ENCODE measurements at places on chromosomes 2 and 18. TPM values are rescaled to one million over a fixed set of nuclear protein-coding genes. Genes with fewer than 3 reads are reported as not detected.

DNA sequence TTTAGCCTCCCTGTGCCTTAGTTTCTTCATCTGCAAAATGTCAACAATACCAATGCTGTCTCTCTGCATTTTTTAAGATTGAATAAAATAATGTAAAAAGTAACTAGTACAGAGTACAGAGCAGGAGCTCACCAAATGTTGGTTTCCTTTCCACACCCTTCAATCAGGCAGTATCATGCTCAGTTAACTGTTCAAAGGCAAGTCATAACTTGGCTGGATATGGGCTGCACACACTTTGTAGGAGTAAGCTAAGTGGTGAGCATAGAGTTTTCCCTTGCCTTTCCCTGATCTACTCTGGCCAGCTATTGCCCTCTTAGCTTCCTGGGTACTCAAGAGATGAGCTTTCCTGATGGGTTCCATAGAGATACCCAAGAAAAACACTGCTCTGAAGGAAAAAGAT, 77.9 kb downstream of the CYBRD1 start:
- no peak for DNase-seq
- H3K36me3 ChIP-seq: no peaks in the 10 kb centered on the region
- peaks cover 3% of the 10 kb centered on the region for H3K4me1 ChIP-seq
- peaks cover 11% of the 10 kb centered on the region for H3K27me3 ChIP-seq
- no peak overlapping the region for H3K27ac ChIP-seq
- H3K4me3 ChIP-seq: no peak overlapping the region

GRCh38 chr2:219109471-219109870, 48.8 kb upstream of the IHH start:
- H3K4me1 ChIP-seq: peaks cover 17% of the 10 kb centered on the region
- H3K36me3 ChIP-seq: peaks cover 6% of the 10 kb centered on the region
- no peak overlapping the region for H3K27ac ChIP-seq
- H3K4me3 ChIP-seq: no peak overlapping the region
- no peaks in the 10 kb centered on the region for H3K27me3 ChIP-seq

The TSPYL6 gene
- not detected for total RNA-seq

DNA sequence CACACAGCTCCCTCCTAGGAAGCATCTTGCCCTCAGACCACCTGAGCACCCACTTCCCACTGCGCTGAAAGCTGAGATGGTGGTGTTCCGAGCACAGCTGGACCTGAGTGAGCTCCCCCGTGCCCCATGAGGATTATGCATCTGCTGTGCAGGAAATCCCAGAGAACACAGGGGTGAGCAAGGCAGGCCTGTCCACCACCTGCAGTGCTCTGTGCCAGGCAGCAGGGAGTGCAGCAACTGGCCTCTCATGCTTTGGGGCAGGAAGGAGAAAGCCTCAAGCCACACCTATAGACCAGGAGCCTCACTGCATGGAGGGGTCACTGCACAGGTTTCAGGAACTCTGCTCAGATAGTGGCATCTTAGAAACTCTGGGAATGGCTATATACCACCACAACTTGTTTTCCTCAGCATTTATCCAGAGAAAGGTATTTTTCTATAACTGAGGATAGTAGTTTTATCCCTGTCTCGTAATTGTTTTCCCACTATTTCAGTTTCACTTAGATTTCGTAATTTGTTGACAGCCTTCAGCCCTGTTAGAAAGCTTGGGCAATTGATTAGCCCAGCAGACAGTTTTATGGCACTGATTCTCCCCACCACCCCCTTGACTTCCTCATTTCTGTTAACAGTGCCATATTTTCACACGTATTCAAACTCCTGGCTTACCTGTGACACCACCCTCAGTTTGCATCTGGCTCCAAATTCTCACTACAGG, 144.3 kb upstream of the DAPL1 start:
- no peak overlapping the region for H3K27ac ChIP-seq
- H3K36me3 ChIP-seq: peaks cover 8% of the 10 kb centered on the region
- no peaks in the 10 kb centered on the region for H3K27me3 ChIP-seq
- H3K4me3 ChIP-seq: no peak overlapping the region
- no peak for DNase-seq

DNA sequence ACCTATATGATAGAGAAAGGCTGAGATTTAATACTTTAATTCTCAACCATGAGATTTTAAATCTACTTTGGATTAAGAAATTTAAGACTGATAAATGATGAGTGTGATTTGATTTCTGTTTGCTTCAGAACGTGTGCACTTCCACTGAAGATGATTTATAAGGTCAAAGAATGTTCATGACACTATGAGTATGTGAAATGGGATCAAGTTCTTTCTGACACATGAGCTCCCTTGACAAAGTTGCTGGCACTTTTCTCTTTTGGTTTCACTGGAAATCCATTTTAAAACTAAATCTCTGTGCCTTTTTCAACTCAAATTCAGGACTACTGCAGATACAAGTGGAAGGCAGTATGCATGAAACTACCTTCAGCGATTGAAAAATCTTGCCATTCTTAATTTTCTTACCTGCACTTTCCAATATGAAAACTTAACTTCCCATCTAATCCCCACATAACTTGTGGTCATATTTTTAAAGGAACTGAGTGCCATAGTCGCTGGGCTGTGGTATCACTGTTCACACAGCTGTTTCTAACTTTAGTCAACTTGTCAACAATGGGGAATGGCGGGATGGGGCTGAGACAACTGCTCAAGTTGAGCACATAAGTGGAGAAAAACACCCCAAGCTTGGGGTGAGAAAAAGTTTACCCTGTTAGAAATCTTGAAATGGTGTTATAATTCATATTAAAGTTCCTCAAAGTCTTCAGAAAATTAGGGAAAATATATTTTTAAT, 51.8 kb upstream of the TTN start:
- no peak overlapping the region for H3K27ac ChIP-seq
- H3K27me3 ChIP-seq: no peaks in the 10 kb centered on the region
- no peak for DNase-seq
- peaks cover 1% of the 10 kb centered on the region for H3K4me1 ChIP-seq

The TACR1 gene
- total RNA-seq: not detected

GRCh38 chr2:14569294-14569693, 63.2 kb upstream of the LRATD1 start:
- no peak overlapping the region for H3K27ac ChIP-seq
- DNase-seq: no peak
- H3K4me1 ChIP-seq: no peaks in the 10 kb centered on the region
- no peaks in the 10 kb centered on the region for H3K36me3 ChIP-seq
- no peaks in the 10 kb centered on the region for H3K27me3 ChIP-seq
- H3K4me3 ChIP-seq: no peak overlapping the region

- DNase-seq: no peak
- H3K4me1 ChIP-seq: no peaks in the 10 kb centered on the region
- H3K27me3 ChIP-seq: no peaks in the 10 kb centered on the region
- H3K36me3 ChIP-seq: no peaks in the 10 kb centered on the region
These were observed 100.3 kb downstream of the CTIF start for GRCh38 chr18:48638896-48639771.

GRCh38 chr2:136765256-136766072, at the start of gene THSD7B:
THSD7B (plus strand) TSS chr2:136765545; CDS start chr2:136882179, 116,634 bp downstream.
- peaks cover 8% of the 10 kb centered on the region for H3K4me1 ChIP-seq
- DNase-seq: peak; percentile 30
- H3K4me3 ChIP-seq: peak within 1 kb of the TSS; percentile 68
- H3K27me3 ChIP-seq: peaks cover 59% of the 10 kb centered on the region
- H3K36me3 ChIP-seq: no peaks in the 10 kb centered on the region

DNA sequence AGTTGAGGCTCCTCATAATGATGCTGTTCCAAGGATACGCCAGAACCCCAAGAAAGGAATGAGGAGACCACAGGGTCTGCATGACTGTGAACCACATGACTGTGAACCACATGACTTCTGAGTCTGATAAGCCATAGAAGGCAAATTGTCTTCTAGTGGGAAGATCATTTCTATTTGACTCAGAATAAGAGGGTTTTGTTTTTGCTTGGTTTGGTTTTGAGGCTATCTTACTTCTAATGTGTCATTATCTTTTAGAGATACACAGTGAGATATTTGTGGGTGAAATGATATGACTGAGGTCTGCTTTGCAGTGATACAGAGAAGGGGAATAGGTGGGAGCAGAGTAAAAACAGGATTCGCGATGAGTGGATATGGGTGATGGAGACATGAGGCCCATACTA, 28.9 kb upstream of the BCL2L11 start:
- H3K27ac ChIP-seq: no peak overlapping the region
- peaks cover 4% of the 10 kb centered on the region for H3K27me3 ChIP-seq
- no peak for DNase-seq
- H3K4me1 ChIP-seq: no peaks in the 10 kb centered on the region

DNA sequence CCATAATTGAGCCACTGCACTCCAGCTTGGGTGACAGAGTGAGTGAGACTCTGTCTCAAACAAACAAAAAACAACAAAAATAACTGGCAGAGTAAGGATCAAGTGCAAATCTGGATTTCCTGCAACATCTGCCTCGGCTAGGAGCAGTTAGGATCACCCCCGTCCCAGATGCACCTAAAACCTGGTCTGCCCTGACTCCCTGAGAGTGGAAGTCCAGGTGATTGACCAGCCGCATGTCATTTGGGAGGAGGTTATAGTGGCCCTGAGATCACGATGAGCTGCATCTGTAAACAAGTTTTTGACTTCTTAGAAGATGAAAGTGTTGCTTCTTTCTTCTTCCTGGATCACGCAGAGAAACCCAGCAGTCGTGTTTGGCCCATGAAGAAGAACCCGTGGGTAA, 5.0 kb upstream of the ESPNL start:
- peaks cover 2% of the 10 kb centered on the region for H3K36me3 ChIP-seq
- H3K4me3 ChIP-seq: no peak overlapping the region
- H3K27ac ChIP-seq: no peak overlapping the region

The RAB27B gene
- total RNA-seq: 1.7 TPM

- no peaks in the 10 kb centered on the region for H3K27me3 ChIP-seq
- H3K4me1 ChIP-seq: peaks cover 37% of the 10 kb centered on the region
- peak overlapping the region; percentile 59 for H3K4me3 ChIP-seq
- peak overlapping the region; percentile 86 for H3K27ac ChIP-seq
- DNase-seq: peak; percentile 57
These were observed 62.6 kb downstream of the C18orf63 start for GRCh38 chr18:74378179-74378682.

DNA sequence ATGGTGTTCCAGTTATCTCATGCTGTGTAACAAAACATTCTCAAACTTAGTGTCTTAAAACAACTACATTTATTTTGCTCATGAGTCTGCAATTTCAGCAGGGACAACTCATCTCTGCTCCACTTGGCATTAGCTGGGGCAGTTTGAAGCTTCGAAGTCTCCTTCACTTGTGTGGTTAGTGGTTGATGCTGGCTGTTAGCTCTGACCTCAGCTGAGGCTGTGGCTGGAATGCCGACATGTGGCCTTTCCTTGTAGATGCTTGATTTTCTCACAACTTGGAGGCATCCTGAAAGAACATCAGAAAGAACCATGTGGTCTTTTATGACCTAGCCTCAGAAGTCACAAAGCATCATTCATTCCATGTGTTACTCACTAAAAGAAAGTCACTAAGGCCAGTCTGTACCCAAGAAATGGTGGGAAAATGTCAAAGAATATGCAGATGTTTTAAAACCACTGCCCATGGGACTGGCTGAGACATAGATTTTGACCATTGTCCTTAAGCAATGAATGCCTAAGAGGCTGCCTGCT, 3.8 kb upstream of the TMSB10 start:
- peaks cover 62% of the 10 kb centered on the region for H3K4me1 ChIP-seq
- H3K36me3 ChIP-seq: peaks cover 24% of the 10 kb centered on the region
- no peaks in the 10 kb centered on the region for H3K27me3 ChIP-seq
- no peak overlapping the region for H3K4me3 ChIP-seq
- DNase-seq: no peak

- H3K36me3 ChIP-seq: peaks cover 14% of the 10 kb centered on the region
- H3K27ac ChIP-seq: peak overlapping the region; percentile 75
- no peaks in the 10 kb centered on the region for H3K27me3 ChIP-seq
- H3K4me3 ChIP-seq: peak overlapping the region; percentile 89
- DNase-seq: no peak
These were observed 649 bp downstream of the FECH start for GRCh38 chr18:57585855-57586250.

- H3K27ac ChIP-seq: peak overlapping the region; percentile 5
- H3K36me3 ChIP-seq: peaks cover 44% of the 10 kb centered on the region
- no peaks in the 10 kb centered on the region for H3K27me3 ChIP-seq
These were observed 7.5 kb downstream of the ASB1 start for GRCh38 chr2:238433941-238434845.

GRCh38 chr2:105824446-105824845, 79.7 kb downstream of the NCK2 start:
- H3K27me3 ChIP-seq: no peaks in the 10 kb centered on the region
- peaks cover 61% of the 10 kb centered on the region for H3K4me1 ChIP-seq
- peaks cover 47% of the 10 kb centered on the region for H3K36me3 ChIP-seq
- H3K4me3 ChIP-seq: no peak overlapping the region
- no peak for DNase-seq

The NABP1 gene
- total RNA-seq: 72.6 TPM

GRCh38 chr2:28356095-28356911, 36.4 kb upstream of the FOSL2 start:
- DNase-seq: no peak
- no peaks in the 10 kb centered on the region for H3K36me3 ChIP-seq
- peaks cover 29% of the 10 kb centered on the region for H3K4me1 ChIP-seq
- peak overlapping the region; percentile 64 for H3K27ac ChIP-seq

GRCh38 chr2:164717000-164717803, 95.9 kb upstream of the GRB14 start:
- H3K4me3 ChIP-seq: no peak overlapping the region
- no peak for DNase-seq
- H3K36me3 ChIP-seq: no peaks in the 10 kb centered on the region
- no peak overlapping the region for H3K27ac ChIP-seq
- H3K4me1 ChIP-seq: no peaks in the 10 kb centered on the region

The FOXI3 gene
- total RNA-seq: not detected

DNA sequence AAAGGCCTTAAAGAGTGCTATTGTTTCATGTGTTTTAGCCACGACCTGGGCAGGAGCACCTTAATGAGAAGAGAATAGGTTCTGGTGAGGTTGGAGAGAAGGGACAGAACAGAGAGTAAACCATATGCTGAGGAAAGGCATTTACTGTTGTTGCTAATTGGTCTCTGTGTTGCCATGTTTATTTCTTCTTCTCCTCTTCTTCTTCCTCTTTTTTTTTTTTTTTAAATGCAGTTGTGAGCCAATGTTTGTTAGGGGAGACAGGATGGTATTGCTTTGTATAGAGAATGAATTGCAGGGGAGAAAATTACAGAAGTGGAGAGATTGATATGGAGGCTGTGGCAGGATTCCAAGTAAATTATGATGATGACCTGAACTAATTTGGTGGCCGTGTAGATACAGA, 2.6 kb downstream of the SCN9A start:
- no peak overlapping the region for H3K4me3 ChIP-seq
- DNase-seq: no peak
- peaks cover 40% of the 10 kb centered on the region for H3K27me3 ChIP-seq
- H3K27ac ChIP-seq: no peak overlapping the region
- no peaks in the 10 kb centered on the region for H3K36me3 ChIP-seq

GRCh38 chr18:9898792-9899549, 13.2 kb downstream of the TXNDC2 start:
- DNase-seq: no peak
- H3K36me3 ChIP-seq: no peaks in the 10 kb centered on the region
- H3K27me3 ChIP-seq: no peaks in the 10 kb centered on the region
- peaks cover 5% of the 10 kb centered on the region for H3K4me1 ChIP-seq
- no peak overlapping the region for H3K4me3 ChIP-seq

Data from activated naive CD8-positive, alpha-beta T cell treated with anti-CD3 and anti-CD28 coated beads, Interleukin-2, amount 10 ng/mL, durations not matched to agents 7 days and 5 days (primary cell).